ENCODE measurements at places on chromosomes 1 and 21.

- no peak for DNase-seq
Measured at GRCh38 chr1:29258189-29258975, 22.1 kb downstream of the PTPRU start.

- no peak for DNase-seq
Measured at GRCh38 chr1:44020464-44020863, 10.8 kb downstream of the SLC6A9 start.

GRCh38 chr1:11051781-11052511 lies 4.9 kb upstream of the MASP2 start:
- no peak for DNase-seq

DNA sequence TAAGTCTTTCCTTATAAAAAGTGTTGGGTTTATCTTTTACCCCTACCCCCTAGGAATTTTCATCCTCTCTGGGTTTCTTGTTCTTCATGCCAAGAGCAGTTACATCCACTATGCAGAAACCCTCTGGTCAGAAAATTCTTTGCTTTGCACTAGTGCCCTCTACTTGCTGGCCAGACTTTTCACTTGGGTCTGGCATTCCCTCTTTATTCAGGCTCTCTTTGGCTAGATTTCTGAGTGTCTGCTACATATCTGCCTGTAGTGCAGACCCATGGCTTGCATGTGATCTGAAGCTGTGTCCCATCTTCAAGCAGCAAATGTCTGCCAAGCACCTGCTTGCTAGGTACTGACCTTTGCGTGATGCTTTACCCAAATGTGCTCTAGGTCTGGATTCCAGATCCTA lies 237.0 kb downstream of the GPATCH2 start:
- no peak for DNase-seq
